ENCODE measurements at places on chromosomes 16 and 17.

GRCh38 chr16:24101431-24101830 lies 154.7 kb upstream of the CACNG3 start:
- DNase-seq, result no peak

- DNase-seq, result no peak
These were observed 19.1 kb downstream of the GPR142 start for GRCh38 chr17:74386386-74386785.

DNA sequence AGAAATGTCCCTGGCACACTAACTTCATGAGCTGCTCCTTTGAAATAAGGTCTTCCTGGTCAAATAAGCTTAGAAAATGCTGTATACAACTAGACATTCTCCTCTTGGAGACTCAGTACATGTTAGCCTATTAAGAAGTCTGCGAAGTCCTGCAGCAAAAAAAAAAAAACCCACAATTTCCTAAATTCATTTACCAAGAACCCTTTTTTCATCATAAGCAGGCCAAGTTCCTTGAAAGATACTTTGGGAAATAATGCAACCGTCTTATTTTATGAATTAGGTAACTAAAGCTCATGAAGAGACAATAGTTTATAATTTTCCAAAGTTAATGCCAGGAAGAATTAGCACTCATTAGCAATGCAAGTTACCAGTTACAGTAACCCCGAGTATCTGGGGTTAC lies 49.0 kb upstream of the HAS3 start:
- DNase-seq, result no peak

- DNase-seq, result peak; percentile 89
These were observed 17.5 kb downstream of the SBK1 start for GRCh38 chr16:28309811-28310311.

DNA sequence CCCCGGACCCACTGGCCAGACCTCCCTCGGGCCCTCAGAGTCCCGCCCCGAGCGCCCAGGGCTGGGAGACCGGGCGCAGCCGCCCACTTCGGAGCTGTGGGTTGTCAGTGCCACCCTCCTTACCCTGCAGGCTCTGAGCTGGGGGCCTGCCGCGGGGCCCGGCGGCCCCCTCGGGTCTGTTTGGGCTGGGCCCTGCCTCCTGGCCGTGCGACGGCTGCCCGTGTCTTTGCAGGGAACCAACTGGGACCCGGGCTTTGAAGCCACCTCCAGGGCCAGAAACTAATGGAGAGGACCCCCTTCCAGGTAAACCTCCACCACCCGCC lies 443 bp downstream of the TEDC2 start:
- DNase-seq, result no peak

GRCh38 chr16:85234310-85235204 lies 122.3 kb upstream of the CIBAR2 start:
- DNase-seq, result no peak

- DNase-seq, result no peak
These were observed 1.7 kb downstream of the PER1 start for GRCh38 chr17:8150194-8151119.
